ENCODE measurements at places on chromosomes 12 and 14.

DNA sequence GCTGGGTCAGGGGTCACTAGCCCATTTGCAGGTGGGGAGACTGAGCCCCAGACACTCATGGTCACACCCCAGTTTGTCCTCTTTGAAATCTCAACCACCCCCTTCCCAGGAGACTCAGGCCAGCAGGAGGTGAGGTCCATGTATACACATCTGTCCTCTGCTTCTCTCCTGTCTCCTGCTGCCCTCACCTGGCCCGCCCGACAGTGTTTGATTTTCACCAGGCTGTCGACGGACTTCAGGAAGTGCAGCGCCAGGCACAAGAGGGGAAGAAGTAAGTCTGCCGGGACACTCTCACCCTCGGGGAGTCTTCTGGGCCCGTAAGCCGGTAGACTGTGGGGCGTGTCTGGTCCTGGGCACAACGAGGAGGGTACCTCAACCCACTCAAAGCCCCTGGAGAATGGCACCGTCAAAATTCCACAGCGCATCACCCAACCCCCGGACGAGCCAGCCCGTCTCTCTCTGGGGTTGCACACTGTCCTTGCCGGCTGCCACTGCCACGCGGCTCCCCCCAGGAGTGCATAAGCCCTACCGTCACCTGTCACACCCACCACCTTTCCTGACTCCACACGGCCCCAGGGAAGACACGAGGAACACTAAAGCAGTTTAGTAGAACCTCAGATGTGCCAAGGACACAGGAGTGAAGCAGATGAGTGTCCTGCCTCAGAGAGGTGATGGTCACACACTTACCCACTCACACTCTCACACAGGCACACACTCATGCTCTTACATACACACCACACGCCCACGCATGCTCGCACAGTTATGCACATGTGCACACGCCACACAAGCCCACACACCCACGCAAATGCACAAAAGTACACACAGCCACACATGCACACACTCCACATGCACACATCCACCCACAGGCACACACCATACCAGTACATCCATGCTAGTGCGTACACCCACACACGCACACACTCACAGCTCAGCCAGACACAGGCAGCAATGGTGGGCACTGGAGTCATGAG, 13.1 kb upstream of the SIVA1 start:
- no peak for DNase-seq

DNA sequence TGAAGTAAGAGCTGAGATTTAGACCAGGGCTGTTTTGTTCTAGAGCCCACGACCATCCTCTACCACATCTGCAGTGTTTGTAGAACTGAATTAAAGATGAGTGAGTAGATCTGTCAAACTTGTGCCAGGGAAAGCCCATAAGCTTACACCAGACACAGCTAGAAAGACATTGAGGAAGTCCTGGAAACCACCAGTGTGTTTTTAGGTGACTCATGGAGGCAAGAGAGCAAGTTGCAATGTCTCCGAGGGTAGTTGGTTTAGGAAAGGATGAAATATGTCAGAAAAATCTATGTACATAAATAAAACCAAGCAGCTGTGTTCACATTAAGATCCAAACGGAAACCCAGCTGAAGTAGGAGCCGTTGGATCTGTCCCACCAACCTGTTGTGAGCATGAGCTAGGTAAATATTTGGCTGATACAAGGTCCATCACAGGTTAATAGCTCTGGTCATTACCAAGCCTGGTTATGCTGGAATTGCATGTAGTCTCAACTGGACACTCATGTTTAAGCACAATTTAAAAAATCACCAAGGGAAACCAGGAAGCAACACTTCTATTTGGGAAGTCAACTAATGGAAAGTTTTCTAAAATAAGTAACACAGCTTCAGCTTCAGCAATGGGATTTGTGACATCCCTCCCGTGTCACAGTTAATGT, 49.9 kb upstream of the PLEKHG3 start:
- DNase-seq = no peak

DNA sequence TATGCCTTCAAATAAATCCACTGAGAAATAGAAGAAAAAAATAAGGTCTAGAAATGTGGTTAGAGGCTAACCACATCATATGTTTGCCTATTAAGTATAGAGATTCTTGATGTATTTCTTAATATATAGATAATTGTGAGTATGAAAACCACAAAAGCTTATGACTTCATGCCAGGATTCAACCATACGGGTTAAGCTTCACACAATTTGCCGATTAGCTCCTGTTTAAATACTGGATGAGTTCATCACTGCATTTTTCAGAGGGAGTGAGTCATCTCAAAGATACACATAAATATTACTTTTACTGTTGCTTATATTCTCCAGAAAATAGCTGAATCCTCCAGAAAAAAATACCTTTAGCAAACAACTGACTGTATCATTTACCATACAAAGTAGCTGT, 79.6 kb downstream of the RPL10L start:
- DNase-seq = no peak

DNA sequence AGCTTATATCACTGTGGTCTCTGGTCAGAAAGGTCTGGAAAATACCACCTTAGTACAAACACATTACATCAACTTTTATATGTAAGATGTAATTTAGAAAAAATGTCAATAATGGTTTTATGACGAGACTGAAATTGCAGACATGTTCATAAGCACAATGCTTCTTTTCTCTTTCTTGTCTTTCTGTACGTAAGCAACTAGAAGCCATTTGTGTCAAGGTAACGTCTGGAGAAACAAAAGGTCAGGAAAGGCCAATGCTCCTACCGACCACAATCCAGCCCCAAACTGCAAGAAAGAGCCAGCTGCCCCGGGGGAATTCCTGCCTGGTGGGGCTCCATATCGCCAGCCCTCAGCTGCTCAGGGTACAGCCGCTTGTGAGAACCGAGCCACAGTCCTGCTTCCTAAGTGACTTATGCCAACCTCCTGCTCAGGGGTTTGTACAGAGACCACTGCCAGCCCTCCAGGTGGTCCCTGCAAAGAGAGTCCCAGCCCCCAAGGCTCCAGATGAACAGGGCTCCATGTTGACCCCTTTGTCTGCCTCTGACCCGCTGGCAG, 6.3 kb downstream of the ZNF839 start:
- no peak for DNase-seq

- no peak for DNase-seq
These were observed 97.5 kb upstream of the NEDD1 start for GRCh38 chr12:96809522-96809921.

GRCh38 chr14:105087963-105088811, 23.0 kb upstream of the GPR132 start:
- no peak for DNase-seq

DNA sequence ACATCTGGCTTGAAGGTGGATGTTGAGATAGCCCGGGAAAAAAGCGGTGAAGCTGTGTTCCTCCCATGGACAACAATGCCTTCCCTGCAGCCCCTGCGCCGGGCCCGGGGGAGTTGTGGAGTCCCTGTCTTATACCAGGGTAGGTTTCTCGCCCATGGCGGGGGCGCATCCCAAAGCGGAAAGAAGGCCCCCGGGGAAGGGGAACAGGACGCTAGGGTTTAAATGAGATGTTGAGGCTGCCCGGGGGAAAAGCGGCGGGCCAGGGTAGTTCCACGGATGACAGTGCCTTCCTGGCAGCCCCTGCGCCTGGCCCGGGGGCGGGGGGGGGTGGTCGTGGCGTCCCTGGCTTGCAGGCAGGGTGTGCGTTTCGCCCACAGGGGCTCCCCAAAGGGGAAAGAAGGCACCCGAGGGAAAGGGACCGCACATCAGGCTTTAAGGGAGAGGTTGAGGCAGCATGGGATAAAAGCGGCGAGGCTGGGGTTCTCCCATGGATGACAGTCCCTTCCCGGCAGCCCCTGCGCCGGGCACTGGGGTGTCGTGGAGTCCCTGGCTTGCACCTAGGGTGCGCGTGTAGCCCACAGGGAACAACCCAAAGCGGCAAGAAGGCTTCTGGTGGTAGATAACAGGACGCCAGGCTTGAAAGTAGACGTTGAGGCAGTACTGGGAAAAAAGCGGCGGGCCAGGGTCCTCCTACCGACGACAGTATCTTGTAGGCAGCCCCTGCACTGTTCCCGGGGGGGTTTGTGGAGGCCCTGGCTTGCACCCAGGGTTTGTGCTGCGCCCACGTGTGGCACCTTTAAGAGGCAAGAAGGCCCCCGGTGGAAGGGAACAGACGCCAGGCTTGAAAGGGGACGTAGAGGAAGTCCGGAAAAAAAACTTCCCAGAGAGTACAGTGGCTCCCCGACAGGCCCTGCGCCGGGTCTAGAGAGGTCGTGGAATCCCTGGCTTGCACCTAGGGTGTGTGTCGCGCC, 160.8 kb upstream of the ALG10B start:
- no peak for DNase-seq

DNA sequence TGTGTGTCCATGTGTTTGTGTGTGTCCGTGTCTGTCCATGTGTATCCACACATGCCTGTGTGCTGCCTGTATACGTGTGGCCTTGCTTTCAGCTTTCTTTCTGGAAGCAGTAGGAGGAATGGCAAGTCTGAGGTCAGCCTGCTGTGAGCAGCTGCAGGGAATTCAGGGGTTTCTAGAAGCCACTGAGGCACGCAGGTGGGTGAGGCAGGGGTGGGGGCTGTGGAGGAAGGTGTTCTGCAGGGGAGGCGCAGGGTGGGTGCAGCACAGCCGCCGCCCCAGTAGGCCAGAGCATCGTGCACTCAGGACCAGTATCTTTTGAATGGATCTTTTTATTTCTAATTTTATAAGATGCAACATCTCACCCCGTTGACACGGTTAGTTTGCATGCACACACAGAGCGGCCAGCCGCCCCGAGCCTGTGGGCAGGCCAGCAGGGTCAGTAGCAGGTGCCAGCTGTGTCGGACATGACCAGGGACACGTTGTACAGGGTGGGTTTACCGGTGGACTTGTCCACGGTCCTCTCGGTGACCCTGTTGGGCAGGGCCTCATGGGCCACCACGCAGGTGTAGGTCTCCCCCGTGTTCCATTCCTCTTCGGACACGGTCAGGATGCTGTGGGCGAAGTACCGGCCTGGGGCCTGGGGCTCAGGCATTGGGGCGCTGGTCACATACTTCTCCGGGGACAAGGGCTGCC, 327.7 kb downstream of the TMEM121 start:
- no peak for DNase-seq

- no peak for DNase-seq
These were observed 23.5 kb upstream of the DYRK2 start for GRCh38 chr12:67625004-67625403.

DNA sequence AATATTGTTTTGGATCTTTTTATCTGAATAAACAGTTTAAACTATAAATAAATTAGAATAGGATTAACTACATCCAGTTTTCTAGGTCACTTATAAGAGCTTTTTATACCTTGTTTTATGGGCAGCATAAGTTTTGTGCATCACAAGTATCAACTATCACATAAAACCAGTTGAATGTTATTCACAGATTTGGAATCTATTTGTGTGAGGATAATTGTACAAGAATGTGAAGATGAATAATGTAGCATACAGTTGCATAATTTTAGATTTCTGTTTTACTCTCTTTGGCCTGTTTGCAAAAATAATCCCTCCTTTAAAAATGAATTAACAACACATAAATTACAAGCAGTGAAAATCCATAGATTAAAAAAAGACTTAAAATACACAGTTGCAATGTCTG, 88.8 kb downstream of the SCFD1 start:
- DNase-seq = no peak

- DNase-seq = no peak
These were observed 501.1 kb downstream of the VRK1 start for GRCh38 chr14:97298331-97298730.

- no peak for DNase-seq
These were observed 20.7 kb upstream of the TEX22 start for GRCh38 chr14:105377555-105378182.

DNA sequence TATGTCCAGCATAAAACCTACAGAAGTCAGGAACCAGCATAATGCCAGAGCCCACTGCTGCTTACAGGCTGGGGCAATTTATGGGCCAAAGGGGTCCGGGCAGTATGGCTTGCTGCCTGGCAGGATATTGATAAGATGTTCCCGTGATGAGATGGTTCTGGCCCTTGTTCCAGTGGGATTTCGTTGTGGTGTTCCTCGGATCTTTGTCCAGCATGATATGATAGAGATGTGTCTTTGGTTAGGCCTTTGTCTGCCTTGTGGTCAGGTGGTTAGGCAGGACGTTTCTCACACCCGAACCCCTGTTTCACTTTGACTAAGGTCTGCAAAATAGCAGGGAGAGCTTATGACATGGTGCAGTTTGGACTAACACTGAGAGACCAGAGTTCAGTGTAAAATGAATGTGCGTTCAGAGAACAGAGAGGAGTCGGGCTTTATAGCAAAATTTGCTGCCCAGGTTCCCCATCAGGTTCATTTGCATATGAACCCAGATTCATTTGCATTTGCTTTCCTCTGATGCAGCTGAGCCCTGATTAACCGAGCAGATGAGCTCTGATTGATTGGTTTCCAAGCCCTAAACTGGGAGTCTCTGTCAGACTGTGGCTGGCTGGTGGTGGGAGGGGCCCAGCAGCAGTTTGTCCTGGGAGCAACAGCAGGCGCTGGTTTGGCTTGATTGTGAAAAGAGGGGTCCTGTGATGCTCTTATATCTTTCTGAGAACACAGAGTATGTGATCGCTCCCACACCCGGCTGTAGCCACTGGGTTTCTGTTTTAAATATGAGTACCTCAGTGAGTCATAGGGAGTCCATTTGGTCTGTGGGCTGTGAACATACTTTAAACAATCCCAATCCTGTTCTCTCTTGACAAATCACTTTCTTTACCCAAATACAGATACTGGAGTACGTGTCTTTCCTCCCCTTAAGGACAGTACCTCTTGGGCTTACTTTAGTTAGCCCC, 156.3 kb upstream of the PZP start:
- DNase-seq = peak; percentile 50

GRCh38 chr12:74365178-74365964, 172.3 kb upstream of the ATXN7L3B start:
- no peak for DNase-seq

- DNase-seq = no peak
These were observed at the start of gene SLCO1C1 for GRCh38 chr12:20695232-20695631. TSS of gene SLCO1C1 (plus strand) at chr12:20695332. CDS start at chr12:20699577, 4,245 bp downstream.

GRCh38 chr14:92760524-92760805, 12.0 kb upstream of the LGMN start:
- DNase-seq = no peak

DNA sequence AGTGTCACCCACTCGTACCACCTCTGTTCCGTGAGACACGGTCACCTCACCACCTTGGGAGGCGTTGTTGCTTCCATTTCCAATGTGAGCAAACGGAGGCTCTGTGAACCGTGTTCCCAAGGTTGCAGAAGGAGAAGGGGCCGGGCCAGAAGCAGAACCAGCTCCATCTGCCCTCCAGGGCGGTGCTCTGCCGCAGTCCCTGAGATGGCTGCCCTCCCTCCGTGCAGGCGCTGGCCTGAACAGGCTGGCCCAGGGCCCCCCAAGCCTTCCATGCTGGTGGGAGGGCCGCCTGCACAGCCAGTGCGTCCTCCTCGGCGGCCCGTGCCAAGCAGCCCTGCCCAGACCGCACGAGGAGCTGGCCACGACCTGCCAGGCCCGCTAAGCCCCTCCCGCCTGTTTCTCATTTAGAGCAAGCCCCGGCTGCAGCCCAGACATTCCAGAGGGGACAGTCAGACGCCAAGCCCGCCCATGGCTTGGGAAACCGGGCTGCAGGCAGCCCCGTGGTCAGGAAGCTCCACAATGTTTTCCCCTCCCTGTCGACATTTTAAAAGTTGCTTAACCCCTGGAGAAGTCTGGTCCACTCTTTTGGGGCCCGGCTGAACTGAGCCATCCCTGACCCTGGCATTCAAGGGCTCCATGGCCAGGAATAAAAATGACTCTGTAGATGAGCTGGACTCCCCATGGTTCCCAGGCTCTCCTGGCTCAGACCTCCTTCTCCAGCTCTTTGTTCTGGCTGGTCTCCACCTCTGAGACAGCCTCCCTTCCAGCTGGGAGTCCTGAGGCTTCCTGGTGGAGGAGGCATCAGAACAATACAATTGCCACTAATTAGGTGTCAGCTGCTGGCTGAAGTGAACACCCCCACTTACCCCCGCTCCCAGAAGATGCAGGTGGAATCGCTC, 236.0 kb downstream of the BCL11B start:
- DNase-seq = no peak

Measured in activated T-cell treated with anti-CD3 and anti-CD28 coated beads for 48 hours (primary cell).